ENCODE measurements at places on chromosomes 7 and 10.

DNA sequence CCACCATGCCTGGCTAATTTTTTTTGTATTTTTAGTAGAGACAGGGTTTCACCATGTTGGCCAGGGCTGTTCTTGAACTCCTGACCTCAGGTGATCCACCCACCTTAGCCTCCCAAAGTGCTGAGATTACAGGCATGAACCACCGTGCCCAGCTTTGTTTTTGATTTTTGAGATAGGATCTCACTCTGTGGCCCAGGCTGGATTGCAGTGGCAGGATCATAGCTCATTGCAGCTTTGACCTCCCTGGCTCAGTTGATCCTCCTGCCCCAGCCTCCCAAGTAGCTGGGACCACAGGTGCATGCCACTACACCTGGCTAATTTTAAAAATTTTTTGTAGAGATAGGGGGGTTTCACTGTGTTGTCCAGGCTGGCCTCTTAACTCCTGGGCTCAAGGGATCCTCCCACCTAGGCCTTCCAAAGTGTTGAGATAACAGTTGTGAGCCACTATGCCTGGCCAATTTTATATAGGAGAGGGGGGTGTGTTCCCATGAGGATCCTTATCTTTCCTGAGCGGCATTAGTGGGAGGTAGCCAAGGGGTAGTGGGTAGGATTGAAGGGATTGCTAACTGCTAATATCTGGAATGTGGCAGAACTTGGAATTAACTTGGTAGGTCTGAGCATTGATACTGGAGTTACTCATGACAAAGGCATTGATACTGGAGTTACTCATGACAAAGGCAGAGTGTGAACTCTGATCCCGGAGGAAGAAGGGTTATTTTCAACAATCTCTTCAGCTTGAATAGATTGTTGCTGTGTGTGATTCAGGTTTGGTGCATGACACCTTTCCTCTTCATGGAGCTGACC is 1.0 kb upstream of the NOLC1 start:
- no peak for DNase-seq

DNA sequence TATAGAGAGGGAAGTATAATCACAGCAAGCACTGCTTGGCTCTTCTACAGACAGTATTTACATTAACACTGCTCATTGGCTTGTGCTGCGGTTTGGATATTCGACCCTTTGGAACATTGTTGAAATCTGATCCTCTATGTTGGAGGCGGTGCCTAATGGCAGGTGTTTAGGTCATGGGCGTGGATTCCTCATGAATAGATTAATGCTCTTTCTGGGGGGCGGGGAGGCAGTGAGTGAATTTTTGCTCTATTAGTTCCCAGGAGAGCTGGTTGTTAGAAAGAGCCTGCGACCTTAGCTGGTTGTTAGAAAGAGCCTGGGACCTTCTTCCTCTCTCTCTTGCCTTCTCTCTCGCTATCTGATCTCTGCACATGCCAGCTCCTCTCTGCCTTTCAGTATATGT is 77.3 kb upstream of the SVIL start:
- DNase-seq = no peak

DNA sequence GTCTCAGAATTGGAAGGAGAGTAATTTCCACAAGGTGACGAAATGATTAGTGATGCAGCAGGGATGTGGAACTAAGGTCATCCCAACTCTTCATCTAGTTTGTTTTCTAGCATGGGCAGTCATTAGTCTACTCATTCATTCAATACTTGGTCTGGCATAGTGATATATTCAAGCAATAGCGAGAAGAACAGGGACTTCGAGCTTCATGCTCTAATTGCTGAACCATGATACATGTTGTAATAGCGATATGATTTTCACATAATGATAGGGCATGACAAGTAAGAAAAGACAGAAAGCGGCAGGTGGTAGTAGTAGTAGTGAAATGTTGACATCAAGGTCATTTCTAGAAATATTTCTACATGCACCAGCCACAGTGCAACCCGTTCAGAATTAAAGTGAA is 652.1 kb downstream of the PHTF2 start:
- no peak for DNase-seq

DNA sequence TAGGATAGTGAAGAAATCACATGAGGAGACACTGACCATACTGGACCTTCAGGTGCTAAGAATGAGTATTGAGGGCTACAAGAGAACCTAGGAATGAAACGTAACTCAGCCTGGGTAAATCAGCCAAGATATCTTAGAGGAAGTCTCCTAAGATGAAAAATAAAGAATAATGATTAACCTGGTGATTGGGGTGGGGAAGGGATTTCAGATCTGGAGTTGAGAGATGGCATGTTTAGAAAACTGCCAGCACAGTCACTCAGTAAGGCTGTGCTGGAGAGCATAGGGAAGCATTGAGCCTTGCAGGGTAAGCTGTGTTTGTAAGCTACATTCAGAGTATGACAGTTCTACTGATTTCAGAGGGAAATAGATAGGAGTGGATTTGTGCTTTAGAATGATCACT is 1.9 kb upstream of the MALRD1 start:
- DNase-seq = no peak

- no peak for DNase-seq
These were observed 57.5 kb upstream of the CHCHD3 start for GRCh38 chr7:133139350-133139749.

DNA sequence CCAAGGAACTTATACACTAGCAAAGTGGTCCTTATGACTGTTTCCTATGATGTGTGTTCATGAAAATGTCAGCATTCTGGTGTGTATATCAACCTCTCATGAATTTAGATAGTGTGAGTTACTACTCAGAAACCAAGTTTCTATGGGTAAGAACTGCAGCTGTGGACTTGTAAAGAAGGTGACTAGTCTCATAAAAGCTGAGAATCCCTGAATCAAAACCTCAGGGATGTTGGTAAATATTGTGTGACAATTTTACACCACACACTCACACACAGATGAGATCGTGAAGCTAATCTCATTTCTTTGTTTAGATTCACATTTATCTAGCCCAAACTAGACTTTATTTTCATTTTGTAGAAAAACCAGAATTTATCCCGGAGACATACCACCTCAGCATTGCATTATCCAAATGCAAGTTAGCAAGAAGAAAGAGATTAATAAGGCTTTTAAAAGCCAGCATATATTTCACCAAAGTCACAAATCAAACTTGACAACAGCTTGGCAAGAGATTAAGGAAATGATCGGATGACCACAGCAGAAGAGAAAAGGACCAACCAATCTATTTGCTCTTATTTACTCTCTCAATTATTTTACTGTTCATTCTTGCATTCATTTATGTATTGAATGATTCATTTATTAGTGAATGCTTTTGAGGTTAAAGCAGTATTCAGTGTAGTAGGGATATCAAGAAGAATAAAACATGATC is 92.9 kb downstream of the PLXDC2 start:
- no peak for DNase-seq

All from stimulated activated naive CD4-positive, alpha-beta T cell treated with Interleukin-2 at 50 U/mL for 16 hours (primary cell).